ENCODE measurements at places on chromosomes 2 and 18.

- no peak for DNase-seq
These were observed 611.0 kb downstream of the KCNJ3 start for GRCh38 chr2:155309483-155309882.

DNA sequence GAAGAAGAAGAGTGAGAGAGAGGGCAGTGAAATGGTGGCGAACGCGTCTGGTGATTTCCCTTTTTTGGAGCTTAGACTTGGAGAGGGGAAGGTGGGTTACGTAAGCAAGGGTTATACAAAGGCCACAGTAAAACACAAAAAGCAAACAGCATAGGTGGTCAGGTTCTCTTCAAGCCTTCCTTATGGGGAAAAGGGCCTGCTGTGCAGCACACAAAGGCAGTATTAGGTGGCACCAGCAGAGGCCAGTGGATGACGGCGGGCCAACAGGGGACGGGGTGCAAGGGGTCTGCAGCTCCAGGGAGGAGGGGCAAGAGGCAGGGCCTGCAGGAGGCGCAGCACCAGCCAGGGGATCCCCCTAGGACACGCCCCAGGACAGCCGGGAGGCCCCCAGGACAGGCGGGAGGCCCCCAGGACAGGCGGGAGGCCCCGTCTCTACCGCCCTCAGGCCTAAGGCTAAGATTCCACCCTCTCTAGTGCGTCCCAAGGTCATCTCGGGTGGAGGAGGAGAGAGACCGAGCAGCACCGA is 32.6 kb upstream of the NPC1 start:
- DNase-seq: no peak

DNA sequence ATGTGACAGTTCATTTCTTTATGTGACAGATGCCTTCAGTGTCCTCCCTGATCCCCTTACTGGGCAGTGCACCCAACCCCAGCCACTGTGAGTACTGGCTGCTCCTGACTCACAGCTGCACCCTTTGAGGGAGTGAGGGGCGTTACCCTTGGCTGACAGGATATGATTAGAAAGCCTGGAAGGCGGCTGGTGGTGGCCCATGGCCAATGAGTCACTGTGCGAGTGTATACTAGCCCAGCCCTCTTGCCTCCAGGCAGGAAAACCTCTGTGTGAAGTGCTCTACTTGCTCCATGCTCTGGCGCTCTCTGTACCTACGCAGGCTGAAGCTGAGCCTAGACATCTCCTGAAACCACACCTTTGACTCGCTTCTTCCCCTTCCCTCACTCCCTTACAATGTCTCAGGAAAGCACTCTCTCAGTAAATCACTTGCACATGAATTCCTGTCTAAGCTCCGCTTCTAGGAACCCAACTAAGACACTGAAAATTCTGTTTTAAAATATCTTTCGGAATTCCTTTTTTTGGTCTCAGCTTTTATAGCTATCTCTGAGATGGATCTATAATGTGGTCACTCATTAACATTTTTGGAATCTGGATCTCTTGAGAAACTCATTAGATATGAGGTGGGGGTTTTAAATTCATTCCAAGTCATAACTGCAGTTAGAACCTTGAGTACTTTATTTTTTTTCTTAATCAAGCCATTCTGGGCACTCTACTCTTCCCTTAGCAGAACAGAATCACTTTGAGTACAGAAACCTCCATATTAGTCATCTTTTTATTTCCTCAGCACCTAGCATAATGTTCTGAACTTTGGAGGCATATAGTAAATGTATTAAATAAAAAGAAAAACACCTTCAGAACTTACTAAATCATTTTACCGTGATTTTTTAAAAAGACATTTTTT is 25.3 kb upstream of the STAM2 start:
- peak; percentile 93 for DNase-seq

DNA sequence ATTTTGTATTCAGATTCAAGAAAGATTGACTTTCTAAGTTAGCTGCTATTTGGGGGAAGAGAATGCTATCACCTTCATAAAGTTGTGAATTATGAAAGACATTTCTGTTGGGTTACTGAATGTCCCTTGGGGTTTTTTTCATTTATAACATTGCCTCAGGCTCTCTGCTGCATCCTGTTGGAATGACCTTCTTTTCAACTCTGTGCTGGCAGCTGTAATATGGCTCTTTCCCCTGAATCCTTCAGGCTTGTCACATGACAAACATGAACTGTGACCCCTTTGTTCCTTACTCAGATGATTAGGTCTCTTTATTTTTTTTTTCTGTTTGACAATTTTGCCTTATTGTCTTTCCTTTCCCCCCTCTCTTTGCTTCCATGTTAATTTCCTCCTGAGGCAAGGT is 159.8 kb downstream of the TAF4B start:
- DNase-seq: no peak

Measured in HS-5 (cell line).